ENCODE measurements at places on chromosomes 11 and 22.
A peak's percentile ranks its signal among the peaks of the same experiment; 100 is the strongest.

GRCh38 chr11:72738199-72739141 lies 13.7 kb downstream of the ARAP1 start:
- no peak for DNase-seq

- no peak for DNase-seq
Observed at GRCh38 chr22:28647216-28647615, 32.4 kb downstream of the TTC28 start.

- no peak for DNase-seq
Observed at GRCh38 chr11:45041596-45041995, 90.9 kb upstream of the TP53I11 start.

DNA sequence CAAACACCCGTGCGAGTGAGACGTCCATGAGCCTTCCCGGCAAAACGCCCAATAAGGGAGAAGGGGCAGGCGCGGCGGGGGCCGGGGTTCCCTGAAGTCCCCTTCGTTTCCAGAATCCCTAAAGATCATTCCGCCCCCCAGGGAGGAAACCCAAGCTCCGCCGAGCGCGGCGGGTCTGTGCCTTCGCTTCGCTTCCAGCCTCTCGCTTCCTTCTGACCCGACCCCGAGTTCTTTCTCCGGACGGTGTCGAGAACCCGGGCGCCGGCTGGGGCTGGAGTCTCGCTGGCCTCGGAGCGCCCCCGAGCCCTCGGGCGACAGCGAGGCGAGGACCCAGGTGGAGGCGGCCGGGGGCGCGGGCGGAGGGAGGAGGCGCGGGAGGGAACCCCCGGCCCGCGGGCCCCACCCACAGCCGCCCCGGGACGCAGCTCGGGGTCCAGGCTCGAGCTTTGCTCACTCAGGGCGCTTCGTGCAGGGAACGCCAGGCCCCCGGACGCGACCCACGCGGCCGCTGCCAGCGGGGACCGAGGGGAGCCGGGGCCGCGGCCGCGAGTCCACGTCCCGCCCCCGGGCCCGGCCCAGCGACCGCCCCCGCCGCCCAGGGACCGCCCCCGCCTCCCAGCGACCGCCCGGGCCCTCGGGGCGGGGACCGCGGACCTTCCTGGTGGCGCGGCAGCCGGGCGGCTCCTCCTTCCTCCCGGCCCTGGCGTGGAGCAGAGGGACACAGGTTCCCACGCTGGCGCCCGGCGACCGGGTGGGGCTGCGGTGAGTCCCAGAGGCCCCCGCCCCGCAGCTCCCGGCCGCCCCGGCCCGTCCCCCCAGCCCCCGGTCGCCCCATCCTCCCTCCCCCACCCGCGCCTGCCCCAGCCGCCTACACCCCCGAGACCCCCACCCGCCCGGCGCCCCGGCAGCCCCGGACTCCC lies at the start of gene PGGHG:
Gene PGGHG, plus strand, starts transcription at position 649 of the 920 bp plus-strand sequence. CDS start 691 bp downstream, outside the sequence.
- DNase-seq: no peak

GRCh38 chr11:134509381-134510232 lies 97.6 kb upstream of the B3GAT1 start:
- no peak for DNase-seq

DNA sequence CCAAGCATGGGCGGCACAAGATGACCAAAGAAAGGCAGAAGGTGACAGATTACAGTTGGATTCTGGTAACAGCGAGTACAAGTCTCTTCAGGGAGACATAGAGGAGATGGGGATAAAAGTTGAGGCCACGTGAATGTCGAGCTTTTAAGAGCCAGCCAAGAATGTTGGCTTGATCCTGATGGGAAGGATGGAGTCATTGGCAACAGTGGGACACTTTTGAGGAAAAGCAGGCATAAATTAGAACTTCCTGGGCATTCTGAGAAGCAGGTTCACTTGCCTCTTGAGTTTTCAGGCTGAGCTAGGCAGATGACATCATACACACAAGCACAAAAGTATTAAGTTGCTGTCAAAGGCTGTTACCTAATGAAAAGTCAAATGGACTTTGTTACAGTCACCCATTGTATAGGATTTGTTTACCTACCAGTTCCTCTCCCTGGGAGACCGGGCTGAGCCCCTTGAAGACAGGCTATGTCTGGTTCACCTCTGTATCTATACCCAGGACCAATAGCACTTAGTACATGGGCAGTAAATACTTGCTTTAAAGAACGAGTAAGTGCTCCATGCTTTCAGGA lies 41.1 kb downstream of the TNRC6B start:
- no peak for DNase-seq

- peak; percentile 86 for DNase-seq
Observed at GRCh38 chr11:12845739-12846358, 163.3 kb upstream of the RASSF10 start.

- no peak for DNase-seq
Observed at GRCh38 chr11:90704510-90704909, 481.7 kb upstream of the CHORDC1 start.

DNA sequence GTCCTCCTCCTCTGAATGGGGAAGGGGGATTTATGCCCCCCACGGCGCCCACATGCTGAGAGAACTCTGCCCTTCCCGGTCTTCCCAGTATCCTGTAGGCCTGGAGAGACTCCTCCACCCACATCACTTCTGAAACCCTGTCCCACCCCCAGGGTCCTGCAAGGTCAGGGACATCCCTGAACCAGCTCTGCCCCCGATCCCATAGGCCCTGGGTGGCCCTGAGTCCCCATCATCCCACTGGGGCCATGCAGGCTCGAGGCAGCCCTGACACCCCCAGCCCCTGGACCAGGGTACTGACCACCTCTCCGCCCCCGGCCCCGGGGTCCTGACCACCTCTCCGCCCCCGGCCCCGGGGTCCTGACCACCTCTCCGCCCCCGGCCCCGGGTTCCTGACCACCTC lies 11.7 kb downstream of the B4GALNT4 start:
- DNase-seq: no peak

DNA sequence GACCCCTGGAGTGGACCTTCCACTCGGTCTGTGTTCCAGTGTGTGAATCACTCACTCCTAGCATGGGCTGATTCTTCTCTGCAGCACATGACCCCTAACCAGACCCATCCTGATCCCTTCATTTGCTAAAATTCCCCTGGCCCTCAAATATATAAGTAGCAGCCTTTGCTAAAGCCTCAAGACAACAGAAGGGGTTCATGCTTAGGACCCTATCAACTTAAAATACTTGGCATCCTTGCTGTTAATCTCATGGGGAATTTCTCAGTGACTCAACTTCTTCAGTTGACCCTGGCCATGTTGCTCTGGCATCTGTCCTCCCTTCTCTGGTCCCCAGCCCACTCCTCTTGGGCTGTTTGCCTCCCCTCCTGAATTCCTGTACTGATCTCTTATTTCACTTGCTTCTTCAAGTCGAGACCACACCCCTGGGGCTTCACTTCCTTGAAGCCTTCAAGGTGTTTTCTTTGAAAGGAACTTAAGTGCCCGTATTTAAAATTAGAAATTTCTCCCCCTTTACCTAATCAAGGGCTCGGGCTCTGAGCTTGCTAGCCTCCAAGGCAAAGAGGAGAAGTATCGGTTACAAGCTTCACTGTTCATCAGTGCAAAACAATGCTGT lies 23.6 kb downstream of the NNMT start:
- DNase-seq: no peak

DNA sequence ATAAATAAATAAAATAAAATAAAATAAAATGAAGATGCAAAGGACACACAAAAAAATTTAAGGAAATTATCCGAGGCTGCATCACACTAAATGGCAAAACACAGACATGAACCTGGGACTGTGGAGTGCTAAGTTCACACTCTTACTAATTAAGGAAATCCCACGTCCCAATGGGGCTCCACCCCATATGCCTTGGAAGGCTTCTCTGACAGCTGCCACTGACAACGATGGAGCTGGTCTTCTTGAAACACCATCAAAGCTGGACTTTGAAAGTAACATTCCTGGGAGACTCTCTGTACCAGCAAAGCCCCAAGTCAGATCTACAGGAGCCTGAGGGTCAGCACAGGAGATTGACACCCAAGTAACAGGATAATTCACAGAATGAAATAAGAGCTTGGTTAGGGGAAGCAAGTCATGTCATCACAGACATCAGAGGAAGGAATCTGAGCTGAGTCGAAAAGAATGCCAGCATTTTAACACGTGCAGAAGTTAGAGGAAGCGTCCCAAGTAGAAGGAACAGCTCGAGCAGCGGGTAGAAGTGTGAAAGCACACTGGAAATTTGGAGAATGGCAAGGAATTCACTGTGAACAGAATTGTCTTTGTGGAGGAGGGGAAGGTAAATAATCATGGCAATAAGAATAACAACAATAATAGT lies 13.8 kb downstream of the TPST2 start:
- DNase-seq: no peak

GRCh38 chr11:3183523-3183922 lies 18.4 kb upstream of the OSBPL5 start:
- no peak for DNase-seq

DNA sequence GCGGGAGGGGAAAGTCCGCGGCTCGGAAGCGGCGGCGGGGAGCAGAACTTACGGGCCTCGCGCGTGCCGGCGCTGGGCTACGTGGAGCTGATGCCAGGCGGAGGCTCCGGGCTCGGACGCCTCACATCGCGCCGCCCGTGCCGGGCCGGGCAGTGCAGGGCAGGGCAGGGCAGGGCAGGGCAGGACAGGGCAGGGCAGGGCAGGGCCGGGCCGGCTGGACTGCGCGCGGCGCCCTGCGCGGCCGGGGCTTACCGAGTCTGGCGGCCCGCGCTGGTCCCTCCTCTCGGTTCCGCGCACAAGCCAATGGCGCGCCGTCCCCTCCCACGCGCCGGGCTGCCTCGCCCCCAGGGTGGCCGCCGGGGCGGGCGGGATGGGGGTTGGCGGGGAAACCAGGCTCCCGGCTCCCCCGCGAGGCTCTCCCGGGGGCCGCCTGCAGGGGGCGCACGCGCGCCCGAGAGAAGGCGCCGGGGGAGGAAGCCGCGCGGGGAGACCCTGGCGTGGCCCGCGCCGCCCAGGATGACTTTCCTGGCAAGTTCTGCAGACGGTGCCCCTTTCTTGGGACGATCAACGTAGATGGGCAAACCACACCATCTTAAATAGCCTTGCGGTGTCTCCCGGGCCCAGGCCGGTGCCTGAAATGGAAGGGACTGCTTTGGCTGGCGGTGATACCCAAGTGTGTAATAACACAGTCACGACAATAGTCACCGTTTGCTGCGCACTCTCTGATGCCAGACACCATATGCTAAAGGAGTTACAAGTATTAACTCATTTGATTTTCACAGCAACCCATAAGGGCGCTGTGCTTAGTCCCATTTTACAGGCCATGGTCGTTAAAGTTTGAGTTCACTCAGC lies at the start of gene TP53I11:
Gene TP53I11, minus strand, starts transcription at position 259 of the 852 bp plus-strand sequence. CDS start 12,548 bp downstream, outside the sequence.
- DNase-seq: no peak

- DNase-seq: no peak
Observed at GRCh38 chr11:70477176-70477575, 78.8 kb downstream of the CTTN start.

DNA sequence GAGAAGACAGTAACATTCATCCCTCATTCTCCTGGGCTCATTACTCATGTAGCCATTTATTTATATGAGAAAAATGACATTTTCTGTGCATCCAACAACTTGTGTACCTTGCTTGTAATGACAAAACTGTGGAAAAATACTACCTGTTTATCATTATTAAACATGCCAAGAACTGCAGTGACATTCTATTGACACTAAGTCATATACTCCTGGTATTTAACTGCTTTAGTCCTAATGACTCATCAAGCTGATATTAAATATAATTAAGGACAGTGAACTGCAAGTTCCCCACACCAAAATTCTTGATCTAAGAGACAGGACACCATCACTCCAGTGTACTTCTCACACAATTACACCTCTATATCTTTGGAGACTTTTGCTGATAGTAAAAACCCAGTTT lies 1328.7 kb upstream of the RAG2 start:
- no peak for DNase-seq

DNA sequence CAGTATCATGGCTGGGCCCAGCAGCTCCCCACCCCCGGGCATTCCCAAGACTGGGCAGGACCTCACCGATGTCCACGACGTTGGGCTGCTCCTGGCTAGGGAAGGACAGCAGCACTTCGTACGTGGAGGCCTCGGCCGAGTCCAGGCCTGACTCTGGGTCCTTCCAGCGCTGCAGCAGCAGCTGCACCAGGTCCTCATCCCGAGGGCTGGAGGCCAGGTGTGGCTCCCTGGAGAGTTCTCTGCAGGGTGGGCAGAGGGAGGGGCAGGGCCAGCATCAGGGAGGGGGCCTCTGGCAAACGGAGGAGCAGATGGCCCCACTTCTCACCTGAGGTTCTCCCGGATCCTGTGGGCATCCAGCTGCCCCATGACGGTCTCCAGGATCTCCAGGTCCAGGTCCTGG lies 341 bp downstream of the NAALADL1 start:
- no peak for DNase-seq

DNA sequence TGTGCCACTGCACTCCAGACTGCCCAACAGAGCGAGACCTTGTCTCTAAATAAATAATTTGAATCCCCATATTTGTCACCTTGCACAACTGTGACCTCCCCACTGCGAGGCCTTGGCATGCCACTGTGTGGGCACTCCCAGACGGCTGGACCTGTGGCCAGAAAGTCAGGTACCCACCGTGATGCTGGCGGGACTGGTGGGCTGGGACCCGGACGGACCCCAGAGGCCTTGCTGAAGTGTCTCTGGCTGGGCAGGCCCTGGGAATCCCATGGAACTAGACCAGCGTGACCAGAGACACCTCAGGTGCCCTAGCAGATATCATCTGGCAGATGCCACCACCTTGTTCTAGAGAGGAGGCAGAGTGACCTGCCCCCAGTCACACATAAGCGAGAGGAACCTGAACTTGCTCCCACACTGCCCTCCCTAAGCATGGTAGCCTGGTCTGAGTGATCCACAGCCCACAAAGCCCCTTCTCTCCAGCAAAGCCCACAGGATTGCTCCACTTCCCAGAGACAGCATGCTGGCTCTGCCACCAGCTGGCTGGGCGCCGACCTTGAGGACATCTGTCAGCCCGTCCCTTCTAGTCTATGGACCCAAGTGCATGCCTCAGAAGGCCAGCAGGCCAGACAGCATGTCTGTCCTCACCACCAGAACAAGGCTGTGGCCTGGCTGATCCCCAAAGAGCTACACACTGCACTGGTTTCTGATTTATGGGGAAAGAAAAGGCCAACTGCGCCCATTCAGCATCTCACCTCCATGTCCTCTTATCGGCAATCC lies 9.5 kb downstream of the MACROD1 start:
- DNase-seq: no peak

DNA sequence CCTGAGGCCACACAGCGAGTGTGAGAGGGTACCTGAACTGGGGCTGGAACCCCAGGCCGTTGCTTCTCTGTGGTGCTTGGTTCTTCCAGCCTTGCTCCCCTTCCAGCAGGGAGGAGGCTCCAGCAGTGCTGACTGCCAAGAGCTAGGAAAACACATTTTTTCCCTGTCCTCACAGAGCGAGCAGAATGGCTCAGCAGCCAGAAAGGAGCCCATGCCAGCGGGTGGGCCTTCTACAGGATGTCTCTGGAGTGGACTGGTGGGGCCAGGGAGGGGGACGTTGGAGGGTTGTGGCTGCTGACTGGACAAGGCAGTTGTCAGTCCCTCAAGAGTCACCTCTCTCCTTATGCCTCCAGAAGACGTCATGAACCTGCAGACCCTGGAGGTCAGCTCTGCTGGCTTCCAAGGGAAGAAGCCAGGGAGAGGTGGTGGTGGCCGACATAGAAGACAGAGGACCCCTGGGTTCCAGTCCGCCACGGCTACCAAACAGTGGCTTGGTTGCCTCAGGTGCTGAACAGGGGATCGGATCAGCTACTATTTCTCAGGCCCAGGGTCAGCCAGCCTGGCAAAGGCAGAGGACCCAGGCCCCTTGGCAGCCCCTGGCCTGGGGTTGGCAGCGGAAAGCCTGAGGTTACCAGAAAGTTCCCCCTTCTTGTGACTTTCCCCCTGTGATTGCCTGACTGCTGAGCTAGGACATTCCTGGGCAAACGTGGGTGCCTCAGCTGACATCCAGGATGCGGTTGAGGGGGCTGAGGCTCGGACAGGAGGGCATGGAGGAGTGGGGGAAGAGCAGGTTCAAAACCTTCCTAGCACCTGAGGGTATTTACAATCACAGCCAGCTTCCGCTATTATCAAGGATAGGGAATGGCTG lies 3.7 kb downstream of the MAFF start:
- no peak for DNase-seq

- no peak for DNase-seq
Observed at GRCh38 chr22:42208362-42208761, 62.1 kb downstream of the TCF20 start.
